Stimulated activated CD8-positive, alpha-beta memory T cell treated with anti-CD3 and anti-CD28 coated beads, Interleukin-12 subunit alpha, Interleukin-12 subunit beta, amount 100 ng/mL, for 4 hours (primary cell): ENCODE measurements at places on chromosomes 16 and 17.

DNA sequence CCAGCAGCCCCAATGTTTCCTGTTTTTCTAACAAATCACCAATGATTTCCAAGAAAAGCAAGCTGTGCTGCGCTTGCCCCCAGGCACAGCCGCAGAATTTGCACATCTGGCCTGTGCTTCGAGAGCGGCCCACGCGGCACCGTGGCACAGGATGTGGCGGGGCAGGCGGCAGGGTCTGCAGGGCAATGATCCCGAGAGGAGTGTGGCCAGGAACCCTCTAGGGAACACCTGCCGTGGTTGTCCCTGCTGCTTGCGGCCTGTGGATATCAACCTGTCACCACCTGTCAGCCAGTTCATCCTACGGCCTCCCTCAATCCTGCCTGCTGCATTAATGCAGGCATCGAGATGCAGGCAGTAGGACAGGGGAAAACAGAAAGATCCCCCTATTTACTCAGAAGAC lies 24.0 kb downstream of the PIK3R5 start:
- peak; percentile 57 for DNase-seq

GRCh38 chr17:15971098-15971678 lies 26.3 kb downstream of the ADORA2B start:
- DNase-seq, result no peak

DNA sequence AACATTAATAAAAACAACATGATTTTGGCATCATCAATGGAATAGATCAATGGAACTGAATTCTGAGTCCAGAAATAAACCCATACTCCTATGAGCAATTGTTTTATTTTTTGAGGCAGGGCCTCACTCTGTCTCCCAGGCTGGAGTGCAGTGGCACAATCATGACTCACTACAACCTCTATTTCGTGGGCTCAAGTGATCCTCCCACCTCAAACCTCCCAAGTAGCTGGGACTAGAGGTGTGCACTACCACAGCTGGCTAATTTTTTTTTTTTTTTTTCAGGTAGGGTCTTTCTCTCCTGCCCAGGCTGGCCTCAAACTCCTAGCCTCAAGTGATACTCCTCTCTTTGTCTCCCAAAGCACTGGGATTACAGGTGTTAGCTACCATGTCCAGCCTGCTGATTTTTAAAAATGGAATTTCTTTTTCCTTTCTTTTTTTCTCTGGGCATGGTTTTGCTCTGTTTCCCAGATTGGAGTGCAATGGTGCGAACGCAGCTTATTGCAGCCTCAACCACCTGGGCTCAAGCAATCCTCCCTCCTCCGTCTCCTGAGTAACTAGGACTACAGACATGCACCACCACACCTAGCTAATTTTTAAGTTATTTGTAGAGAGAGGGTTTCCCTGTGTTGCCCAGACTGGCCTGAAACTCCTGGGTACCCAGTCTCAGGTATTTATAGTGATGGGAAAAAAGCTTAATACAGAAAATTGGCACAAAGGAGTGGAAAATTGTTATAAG lies 7.3 kb upstream of the PRDM7 start:
- no peak for DNase-seq

DNA sequence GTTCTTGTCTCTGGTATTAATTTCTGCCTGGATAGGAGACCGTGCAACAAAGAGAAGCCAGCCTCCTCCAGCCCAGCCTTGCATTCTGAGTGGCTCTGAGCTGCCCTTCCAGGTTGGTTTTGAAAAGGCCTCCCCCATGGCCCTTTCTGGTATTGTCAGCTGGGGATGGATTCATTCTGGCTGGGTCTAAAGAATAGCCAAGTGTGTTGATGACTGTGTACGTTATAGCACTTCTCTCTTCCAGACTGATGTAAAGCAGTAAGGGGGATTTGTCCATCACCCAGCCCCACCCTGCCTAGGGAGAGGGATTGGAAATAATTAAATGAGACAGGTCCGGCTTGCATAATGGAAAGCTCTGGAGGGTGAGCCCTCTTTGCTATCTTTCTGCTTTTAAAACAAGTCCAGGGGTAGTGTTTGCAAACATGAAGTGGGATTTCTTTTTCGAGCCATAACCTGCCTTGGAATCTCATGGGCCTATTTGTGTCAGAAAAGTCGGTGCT lies 146.4 kb downstream of the MSI2 start:
- DNase-seq, result no peak

- DNase-seq, result no peak
Observed at GRCh38 chr17:50493744-50494143, 14.5 kb upstream of the MYCBPAP start.

GRCh38 chr16:79914961-79915720 lies 314.6 kb upstream of the MAF start:
- DNase-seq, result no peak

DNA sequence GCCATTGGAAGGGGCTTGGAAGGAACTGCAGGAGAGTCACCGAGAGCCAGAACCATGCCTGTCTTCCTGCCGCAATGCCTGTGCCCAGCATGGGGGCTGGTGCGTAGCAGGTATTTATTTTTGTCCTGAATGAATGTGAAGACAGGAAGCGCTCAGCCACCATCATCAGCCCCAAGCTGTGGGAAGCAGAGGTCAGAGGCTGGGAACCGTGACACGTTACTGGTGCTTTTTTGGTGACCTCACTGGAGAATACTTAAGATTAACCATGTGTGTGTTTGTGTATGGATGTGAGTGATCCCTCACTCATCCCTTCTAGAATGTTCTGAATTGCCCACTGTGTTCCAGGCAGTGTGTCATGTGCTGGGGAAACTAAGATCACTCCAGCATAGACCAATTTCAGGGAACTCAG lies 343.8 kb downstream of the SNX29 start:
- DNase-seq, result no peak

DNA sequence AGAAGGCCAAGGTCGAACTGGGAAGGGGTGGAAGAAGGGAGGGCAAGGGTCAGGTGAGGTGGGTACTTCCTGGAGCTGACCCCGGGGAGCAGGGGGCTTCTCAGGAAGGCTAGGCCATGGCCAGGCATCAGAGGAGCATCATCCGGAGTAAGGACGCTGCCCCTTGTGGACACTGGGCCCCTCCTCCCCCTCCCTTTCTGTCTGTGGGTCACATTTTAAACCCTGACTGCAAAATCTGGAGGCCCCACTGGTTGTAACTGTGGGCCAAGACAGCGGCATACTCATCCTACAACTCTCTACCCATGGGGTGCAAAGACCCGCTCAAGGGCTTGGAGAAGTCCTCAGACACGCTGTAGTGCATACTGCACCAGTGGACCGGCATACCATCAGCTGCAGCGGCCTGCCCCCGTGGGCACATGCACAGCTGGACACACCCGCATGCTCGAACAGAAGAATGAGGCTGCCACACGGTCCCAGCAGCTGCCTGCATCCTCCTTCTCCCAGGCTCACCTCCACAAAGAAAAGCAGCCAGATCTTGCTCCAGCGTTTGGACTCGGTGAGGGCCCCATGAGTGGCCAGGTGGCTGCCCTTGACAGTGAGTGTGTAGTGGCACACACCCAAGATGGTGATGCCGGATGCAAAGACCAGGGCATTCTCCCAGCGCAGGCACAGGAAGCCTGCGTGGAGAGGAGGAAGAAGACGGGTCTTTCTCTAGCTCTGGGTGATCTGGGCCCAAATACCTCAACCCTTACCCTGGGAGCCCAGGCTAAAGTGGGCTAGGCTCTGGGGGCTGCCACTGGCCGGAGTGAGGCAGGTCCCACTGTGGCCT lies 1.2 kb downstream of the FADS6 start:
- DNase-seq, result no peak

DNA sequence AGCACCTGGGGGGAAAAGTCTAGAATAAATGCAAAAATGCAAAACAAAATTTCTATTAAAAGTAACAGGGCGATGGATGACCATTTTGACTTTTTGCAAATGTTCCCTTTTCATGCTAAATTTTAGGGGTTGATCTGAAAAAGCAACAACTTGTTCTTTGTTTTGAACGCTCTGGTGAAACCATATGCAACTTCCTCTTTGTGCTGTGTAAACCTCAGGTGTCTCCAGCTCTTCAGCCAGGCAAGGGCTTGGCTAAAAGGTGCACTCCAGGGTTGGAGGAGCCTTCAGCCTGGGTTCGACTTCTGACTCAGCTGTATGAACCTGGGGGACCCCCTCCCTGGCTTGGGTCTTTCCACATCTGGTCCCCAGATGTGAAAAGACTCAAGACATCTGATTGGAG lies 9.5 kb downstream of the IRF8 start:
- no peak for DNase-seq

DNA sequence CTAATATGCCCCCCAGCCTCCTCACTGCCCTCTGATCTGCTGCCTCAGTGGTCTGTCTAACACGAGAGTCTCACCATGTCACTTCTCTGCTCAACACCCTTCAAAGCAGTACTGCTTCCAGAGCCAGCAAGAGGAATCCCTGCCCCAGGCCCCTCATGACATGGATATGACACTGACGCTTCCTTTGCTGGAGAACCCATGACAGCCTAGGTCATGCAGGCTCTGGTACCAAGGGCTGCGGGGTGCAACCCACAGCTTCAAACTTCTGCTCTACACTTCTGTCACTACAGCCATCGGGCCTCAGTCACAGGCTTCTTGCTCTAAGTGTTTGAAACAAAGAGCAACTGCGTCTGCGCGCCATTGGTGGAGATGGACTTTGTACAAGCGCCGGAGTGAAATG lies 32.6 kb upstream of the DLX4 start:
- no peak for DNase-seq

- no peak for DNase-seq
Observed at GRCh38 chr16:24858219-24859041, 12.7 kb downstream of the SLC5A11 start.

- DNase-seq, result no peak
Observed at GRCh38 chr17:156094-156621, 18.8 kb downstream of the SCGB1C2 start.

DNA sequence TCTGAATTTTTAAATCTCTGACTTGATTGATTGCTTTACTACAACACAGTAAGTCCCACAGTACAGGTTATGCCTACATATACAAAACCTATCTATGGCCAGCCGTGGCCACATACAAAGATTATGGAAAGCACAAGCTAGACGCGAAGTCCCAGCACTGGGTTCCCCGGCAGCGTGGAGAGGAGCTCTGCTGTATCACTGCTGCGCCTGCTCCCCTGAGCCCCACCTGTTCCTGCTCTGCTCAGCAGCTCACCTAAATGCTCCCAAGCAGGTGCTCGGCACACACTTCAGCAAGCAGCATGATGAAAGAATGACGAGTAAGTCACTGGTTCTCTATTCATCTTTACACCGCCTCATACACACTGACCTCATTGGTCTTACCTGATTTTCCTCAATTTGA lies 20.6 kb downstream of the ZDHHC7 start:
- no peak for DNase-seq

DNA sequence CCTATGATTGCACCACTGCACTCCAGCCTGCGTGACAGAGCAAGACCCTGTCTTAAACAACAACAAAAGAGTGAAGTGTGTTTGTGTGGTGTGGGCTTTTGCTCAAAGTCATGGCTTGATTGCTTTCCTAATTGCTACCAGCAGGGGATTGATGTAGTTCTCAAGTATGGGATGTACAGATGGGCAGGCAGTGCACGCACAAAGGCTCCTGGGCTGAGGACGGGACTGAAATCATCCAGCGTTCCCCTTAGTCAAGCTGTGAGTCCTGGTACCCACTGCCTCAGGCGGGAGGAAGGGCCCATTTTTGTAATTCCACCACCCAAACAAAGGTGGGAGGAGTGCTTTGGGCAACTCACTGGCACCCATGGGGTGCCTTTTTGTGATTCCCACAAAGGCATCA lies 47.3 kb downstream of the GDE1 start:
- no peak for DNase-seq

GRCh38 chr17:30074254-30074653 lies 42.4 kb upstream of the NSRP1 start:
- DNase-seq, result no peak

GRCh38 chr16:78363843-78364555 lies 264.5 kb downstream of the WWOX start:
- DNase-seq, result no peak

- no peak for DNase-seq
Observed at GRCh38 chr17:47222047-47222446, 12.9 kb downstream of the MYL4 start.

- DNase-seq, result no peak
Observed at GRCh38 chr17:44916781-44917241, 1.5 kb upstream of the GFAP start.

DNA sequence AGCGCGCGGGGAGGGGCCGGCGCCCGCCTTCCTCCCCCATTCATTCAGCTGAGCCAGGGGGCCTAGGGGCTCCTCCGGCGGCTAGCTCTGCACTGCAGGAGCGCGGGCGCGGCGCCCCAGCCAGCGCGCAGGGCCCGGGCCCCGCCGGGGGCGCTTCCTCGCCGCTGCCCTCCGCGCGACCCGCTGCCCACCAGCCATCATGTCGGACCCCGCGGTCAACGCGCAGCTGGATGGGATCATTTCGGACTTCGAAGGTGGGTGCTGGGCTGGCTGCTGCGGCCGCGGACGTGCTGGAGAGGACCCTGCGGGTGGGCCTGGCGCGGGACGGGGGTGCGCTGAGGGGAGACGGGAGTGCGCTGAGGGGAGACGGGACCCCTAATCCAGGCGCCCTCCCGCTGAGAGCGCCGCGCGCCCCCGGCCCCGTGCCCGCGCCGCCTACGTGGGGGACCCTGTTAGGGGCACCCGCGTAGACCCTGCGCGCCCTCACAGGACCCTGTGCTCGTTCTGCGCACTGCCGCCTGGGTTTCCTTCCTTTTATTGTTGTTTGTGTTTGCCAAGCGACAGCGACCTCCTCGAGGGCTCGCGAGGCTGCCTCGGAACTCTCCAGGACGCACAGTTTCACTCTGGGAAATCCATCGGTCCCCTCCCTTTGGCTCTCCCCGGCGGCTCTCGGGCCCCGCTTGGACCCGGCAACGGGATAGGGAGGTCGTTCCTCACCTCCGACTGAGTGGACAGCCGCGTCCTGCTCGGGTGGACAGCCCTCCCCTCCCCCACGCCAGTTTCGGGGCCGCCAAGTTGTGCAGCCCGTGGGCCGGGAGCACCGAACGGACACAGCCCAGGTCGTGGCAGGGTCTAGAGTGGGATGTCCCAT lies 232.8 kb downstream of the SEC14L1 start:
- DNase-seq, result no peak

- DNase-seq, result peak; percentile 54
Observed at GRCh38 chr17:64385187-64386083, 5.2 kb downstream of the PECAM1 start.

DNA sequence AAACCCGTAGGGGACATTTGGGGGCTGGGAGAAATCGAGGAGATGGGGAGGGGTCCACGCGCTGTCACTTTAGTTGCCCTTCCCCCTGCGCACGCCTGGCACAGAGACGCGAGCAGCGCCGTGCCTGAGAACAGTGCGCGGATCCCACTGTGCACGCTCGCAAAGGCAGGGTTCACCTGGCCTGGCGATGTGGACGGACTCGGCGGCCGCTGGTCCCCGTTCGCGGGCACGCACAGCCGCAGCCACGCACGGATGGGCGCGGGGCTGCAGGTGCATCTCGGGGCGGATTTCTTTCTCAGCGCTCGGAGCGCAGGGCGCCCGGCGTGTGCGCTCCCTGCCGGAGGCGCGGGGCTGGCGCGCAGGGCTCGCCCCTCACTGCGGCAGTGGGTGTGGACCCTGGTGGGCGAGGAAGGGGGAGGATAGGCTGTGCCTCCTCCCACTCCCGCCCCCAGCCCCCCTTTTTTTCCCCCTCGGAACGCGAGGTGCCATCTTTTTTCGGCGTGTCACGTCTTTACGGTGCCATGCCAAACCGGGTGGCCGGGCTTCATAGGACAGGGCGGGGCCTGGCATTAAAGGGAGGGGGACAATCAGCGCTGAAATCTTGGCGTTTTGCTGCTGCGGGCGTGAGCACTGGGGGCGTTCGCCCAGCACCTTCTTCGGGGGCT lies 1.1 kb downstream of the MAPT start:
- DNase-seq, result no peak
